ENCODE measurements at places on chromosomes 11 and 22.
A peak's percentile ranks its signal among the peaks of the same experiment; 100 is the strongest.

DNA sequence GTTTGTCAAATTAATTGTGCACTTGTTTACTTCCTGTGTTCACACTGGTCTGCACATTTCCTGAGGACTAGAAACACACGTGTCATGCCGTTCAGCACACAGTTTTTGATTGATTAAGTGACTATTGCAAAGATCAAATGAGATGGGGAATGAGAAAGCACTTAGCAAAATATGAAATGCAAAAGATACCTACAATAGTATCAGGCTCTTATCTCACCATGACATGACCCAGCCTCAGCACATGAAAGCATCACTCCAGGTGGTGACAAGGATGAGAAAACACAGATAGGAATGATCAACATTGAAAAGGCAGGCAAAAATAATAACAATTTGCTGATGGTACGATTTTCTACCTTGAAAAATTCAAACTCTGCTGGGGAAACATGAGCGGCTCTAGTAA is 42.1 kb upstream of the TP53I11 start:
- ATAC-seq: no peak

DNA sequence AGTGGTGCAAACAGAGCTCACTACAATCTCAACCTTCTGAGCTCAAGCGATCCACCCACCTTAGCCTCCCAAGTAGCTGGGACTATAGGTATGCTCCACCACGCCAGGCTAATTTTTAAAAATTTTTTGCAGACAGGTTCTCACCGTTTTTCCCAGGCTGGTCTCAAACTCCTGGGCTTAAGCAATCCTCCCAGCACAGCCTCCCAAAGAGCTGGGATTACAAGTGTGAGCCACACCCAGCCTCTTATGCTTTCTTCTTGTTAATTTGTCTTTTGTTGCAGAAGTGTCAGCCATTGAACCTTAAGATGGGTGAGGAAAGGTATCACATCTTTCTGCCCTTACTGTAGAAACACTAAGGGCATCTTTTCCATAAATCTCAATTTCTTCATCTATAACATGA is 34.9 kb downstream of the DENND5A start:
- no peak for ATAC-seq

DNA sequence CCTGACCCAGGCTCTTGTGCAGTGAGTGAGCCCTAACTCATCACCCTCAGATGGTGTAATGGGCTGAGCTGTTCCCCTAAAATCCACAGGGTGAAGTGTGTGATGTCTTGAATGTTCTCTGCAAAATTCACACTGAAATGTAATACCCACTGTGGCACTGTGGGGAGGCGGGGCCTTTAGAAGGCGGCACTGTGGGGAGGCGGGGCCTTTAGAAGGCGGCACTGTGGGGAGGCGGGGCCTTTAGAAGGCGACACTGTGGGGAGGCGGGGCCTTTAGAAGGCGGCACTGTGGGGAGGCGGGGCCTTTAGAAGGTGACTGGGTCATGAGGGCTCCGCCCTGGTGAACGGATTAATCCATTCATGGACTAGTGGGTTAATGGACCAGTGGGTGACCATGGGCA is 33.0 kb downstream of the CHID1 start:
- ATAC-seq: no peak

- ATAC-seq: no peak
Measured at GRCh38 chr22:47773635-47774034, 1011.2 kb downstream of the TBC1D22A start.

GRCh38 chr11:1006762-1007161 is 29.8 kb downstream of the MUC6 start:
- ATAC-seq: no peak

DNA sequence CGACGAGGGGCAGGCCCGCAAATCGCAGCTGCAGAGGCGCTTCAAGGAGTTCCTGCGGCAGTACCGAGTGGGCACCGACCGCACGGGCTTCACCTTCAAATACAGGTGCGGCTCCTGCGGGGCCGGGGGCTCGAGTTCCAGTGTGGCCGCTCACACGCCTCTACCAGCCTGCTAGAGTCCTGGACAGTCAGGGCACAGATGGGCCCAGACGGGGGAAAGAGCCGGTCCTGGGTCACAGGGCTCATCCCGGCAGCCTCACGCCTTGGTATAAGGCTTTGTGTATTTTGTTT is 506 bp downstream of the MCM5 start:
- ATAC-seq: peak; percentile 26

GRCh38 chr11:15141381-15141780 is 26.7 kb downstream of the INSC start:
- no peak for ATAC-seq

GRCh38 chr22:27212617-27213177 is 555.3 kb downstream of the MIAT start:
- no peak for ATAC-seq

DNA sequence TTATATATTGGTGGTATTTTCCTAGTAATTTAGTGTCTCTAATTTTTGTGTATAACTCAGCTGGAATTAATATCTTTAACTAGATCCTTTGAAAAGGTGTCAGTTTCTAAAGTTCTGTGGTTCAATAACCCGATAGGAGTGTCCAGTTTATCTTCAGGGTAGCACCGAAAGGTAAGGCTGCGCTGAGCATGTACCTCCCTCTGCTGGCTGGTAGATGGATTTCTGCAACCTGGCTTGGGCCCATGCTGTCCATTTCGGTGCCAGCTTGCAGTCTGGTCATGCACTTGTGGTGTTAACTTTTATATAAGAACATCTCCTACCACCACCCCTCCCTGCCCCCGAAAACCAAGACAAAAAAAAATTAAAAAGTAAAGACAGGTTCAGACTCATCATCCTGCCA is 24.7 kb downstream of the EXT2 start:
- ATAC-seq: no peak

GRCh38 chr11:73048446-73048845 is 93.7 kb downstream of the FCHSD2 start:
- no peak for ATAC-seq

DNA sequence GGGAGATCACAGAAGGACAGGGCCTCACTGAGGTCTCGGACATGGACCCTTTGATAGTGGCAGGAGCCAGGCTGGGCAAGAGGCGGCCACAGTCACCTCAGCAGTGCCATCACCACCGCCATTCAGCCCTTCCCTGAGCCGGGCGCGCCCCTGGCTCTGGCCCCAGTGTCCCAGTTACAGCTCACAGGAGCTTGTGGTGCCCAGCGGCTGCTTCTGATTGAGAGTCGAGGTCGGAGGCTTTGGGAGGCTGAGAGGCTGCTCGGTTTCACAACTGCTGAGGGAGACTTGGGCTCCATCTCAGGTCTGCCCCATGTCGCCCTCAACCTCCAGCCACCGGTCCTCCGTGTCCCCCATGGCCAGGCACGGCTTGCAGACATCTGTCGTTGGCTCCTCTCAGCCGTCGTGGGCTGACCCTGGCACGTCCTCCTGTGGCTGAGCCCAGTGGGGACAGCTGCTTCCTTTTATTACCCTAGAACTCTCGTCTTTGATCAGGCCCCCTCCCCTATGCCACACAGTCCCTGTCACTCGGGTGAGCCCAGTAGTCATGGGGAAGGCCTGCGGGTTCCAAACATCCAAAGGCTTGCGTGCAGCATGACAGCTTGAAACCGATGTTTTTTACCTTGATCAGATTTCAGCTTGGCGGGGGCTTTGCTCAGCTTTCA is 28.4 kb upstream of the PPP6R3 start:
- ATAC-seq: no peak

- no peak for ATAC-seq
Measured at GRCh38 chr11:82810326-82810725, 76.7 kb upstream of the FAM181B start.

- no peak for ATAC-seq
Measured at GRCh38 chr11:117945047-117945810, 16.0 kb upstream of the TMPRSS13 start.

DNA sequence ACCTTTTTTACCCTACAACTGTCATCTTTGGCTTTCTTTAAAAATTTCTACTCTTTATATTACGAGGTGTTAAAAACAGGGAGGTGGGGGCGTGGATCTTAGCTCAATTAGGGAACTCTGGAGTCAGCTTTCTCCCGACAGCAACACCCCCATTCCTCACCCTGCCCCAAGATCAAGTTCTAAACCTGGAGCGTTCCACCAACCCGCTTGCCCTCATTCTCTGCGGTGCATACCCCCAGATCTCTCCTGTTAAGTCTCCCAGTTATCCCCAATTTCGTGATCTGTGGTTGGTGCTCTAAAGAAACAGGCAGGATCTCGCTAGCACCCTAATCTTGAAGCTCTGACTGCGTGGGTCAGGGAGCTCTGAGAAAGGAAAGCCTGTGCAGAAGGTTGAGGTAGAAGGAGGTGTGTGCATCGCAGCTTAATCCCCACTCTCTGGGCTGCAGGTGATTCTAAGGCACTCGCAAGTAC is 177.3 kb upstream of the NTM start:
- no peak for ATAC-seq

- peak; percentile 60 for ATAC-seq
Measured at GRCh38 chr11:125941619-125942611, 3.9 kb upstream of the VSIG10L2 start.

- no peak for ATAC-seq
Measured at GRCh38 chr11:8532475-8532874, 61.6 kb downstream of the STK33 start.

- no peak for ATAC-seq
Measured at GRCh38 chr22:20853236-20853660, 5.4 kb downstream of the PI4KA start.

GRCh38 chr11:120750647-120751549 is 239.3 kb downstream of the GRIK4 start:
- ATAC-seq: no peak

GRCh38 chr11:134272381-134273316 is 3.5 kb upstream of the GLB1L3 start:
- no peak for ATAC-seq

DNA sequence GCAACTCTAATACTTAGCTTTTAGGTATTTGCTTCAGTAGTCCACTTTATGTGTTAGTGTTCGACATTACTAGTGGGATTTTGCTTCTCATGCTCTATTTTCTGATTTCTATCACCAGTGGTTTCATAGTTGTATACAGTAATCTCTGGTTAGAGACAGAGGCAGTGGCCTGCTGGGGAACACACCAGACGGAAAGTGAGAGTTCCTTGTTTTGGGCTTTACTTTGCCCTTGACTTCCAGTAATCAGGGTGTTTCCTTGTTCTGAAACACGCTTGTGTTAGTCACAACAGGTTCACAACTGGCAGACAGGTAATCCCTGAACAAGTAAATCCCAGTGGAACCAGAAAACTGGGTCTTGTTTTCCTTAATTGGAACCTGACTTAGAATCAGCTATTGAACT is 56.0 kb downstream of the PACS1 start:
- peak; percentile 25 for ATAC-seq

- peak; percentile 78 for ATAC-seq
Measured at GRCh38 chr11:66109294-66109693, 39.2 kb downstream of the PACS1 start.

- ATAC-seq: no peak
Measured at GRCh38 chr11:111423250-111423615, 44.2 kb upstream of the POU2AF1 start.

DNA sequence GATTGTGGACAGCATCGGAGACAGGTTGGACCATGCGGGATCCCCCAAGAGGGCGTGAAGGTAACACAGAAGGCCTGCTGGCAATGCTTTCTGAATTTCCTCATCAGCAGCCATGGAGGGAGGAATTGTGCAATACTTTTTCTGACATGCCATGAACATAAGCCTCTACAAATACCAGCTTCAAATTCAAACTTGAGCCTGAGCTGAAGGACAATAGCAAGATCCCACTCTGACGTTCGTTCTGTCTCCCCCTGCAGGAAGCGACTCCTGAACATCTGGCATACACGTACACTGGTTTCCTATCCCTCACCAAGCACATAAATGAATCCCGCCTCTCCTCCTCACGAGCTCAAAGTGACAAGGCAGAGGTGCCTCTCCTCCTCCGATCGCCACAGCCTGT is 312.2 kb downstream of the BRD1 start:
- no peak for ATAC-seq

DNA sequence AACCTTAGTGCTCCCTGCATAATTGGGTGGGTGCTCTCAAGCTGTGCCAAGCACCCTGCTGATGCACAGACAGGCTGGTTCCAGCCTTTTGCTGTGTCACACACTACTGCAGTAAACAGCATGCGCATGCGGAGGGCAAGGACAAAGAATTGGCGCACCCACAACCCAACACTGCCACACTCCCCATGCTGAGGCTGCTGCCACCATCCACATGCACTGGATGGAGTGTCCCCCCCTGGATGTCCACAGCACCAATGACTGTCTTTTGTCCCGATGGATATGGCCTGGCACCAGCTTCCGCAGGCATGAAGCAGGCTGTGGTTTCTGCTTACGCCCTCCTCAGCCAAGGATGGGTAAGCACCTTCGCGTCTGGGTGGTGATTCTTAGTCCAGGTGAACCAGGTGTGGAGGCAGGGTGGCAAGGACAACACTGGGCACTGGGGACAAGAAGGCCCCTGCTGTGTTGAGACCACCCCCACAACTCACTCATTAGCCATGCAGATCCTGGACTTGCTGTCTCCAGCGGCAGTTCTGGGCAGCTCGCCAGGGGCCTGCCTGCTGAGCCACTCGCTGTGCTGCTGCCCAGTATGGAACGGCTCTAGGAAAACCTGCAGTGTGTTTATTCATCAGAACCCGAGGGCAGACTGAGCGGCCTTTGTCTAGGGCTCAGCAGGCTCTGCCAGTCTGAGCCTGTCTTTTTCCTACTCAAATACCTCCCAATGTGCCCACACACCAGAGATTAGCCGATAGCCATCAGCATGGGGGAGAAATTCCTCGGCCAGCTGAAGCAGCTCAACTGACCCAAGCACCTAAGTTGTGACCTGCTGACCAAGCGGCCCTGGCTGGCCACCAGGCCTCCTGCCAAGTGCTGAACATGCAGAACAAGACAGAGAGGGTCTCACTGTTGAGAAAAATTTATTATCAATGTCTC is 8.2 kb upstream of the NAP1L4 start:
- no peak for ATAC-seq

DNA sequence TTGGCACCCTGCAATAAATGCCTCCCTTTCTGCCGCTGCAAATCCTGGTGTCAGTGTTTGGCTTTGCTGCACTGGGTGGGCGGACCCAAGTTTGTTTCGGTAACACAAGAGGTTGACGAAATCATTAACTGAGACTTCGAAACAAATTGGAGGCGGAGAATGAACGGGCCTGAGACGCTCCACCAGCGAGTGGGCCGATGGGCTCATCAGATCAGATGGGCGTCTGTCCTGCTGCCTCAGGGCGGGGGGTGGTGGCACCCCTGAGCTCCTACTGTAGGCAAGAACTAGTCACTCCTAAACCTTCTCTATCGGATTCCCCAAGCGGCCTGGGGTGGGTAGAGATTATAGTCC is 918 bp upstream of the CAPN5 start:
- ATAC-seq: no peak

GRCh38 chr22:26327306-26327705 is 101.8 kb upstream of the ASPHD2 start:
- ATAC-seq: no peak

GRCh38 chr22:20180640-20181039 is 29.8 kb upstream of the CCDC188 start:
- no peak for ATAC-seq

GRCh38 chr11:121456151-121456550 is 3.4 kb upstream of the SORL1-AS1 start:
- ATAC-seq: no peak

GRCh38 chr11:123062892-123063825 is 1.2 kb upstream of the HSPA8 start:
- no peak for ATAC-seq

Data from activated CD4-positive, CD25-positive, alpha-beta regulatory T cell treated with anti-CD3 and anti-CD28 coated beads, Interleukin-2, amount 50 U/mL, for 24 hours (primary cell).